ENCODE measurements at places on chromosomes 1 and 21.

DNA sequence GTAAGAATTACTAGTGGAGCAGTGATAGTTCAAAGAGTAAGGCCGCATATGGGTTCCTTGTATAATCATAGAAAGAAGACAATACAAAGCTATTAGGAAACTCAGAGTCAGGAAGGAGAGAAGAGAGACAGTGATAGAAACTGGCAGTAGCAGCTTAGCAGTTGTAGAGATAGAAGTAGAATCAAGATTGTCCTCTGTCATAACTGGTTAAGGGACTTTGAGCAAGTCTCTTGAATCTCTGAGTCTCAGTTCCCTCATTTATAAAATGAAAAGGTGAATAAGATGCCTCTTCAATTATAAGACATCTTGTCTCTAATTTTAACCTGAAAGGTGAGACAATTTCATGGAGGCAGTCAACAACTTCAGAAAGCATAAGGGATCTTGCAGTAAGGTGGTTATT lies 6.5 kb upstream of the RALGPS2 start:
- DNase-seq: no peak

- no peak for DNase-seq
Measured at GRCh38 chr1:201302163-201303152, 19.2 kb downstream of the PKP1 start.

- peak; percentile 48 for DNase-seq
Measured at GRCh38 chr1:23184212-23184934, 15.7 kb upstream of the LUZP1 start.

DNA sequence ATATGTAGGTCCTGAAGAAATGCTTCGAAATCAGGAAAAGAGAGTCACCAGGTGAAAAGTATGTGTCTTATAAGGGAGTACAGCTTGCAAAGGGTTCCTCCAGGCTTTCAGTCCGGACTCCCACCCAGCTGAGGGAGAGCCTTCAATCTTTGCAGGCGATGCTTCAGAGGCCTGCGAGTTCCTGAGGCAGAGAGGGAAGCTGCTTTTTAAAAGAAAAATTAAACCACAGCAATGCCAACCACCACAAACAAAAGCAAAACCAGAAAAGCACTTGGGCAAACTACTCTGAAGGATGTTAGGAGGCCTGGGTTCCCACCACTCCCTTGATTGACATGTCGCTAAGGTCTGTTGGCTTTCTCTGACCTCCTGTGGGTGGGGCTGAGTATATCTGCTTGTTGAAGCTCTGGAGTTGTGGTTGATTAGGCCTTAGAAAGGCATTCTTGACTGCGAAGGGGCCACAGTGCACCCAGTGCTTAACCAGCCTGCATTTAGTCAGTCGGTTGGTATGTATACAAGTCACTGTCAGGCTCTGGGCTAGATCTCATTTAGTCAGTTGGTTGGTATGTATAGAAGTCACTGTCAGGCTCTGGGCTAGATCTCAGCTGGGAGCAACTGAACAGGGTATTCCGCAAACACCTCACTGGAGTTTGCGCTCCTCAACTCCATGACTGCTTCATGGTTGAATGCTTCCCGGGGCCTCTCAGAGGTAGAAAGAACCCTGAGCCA lies 1.2 kb downstream of the NIPAL3 start:
- DNase-seq: peak; percentile 95

DNA sequence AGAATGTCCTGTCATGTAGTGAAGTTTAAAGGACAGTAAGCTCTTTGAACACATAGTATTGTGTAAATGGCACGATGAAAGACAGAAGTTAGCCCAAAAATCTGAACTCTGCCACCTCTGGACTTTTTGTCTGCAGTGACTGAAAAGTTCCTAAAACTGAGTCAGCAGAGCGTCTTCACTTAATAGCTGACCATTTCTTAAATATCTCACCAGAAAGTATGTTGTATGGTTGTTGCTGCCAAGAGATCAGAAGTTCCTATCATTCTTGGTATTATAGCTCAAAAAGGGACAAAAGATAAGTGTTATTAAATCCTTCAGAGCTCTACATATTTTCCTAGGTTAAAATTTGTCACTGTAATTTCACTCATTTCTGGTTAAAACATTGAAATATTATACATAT lies 1003.0 kb downstream of the TTLL7 start:
- DNase-seq: peak; percentile 66

DNA sequence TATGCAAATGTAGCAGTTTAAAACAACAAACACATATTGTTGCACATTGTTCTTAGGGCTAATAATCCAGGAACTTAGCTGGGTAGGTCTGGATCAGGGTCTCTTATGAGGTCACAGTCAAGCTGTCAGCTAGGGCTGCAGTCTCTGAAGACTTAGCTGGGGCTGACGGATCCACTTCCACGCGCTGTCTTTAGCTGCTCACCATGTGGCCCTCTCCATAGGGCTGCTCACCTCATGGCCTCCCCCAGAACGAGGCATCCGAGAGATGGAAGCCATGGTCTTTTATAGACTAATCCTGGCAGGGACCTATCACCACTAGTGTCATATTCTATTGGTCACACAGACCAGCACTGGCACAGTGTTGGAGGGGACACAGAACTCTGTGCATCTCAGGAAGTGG lies 8.7 kb upstream of the OXCT2 start:
- DNase-seq: no peak

- DNase-seq: peak; percentile 85
Measured at GRCh38 chr1:94801919-94802546, 18.1 kb upstream of the SLC44A3 start.

- DNase-seq: peak; percentile 49
Measured at GRCh38 chr1:6727535-6727934, 25.9 kb upstream of the DNAJC11 start.

DNA sequence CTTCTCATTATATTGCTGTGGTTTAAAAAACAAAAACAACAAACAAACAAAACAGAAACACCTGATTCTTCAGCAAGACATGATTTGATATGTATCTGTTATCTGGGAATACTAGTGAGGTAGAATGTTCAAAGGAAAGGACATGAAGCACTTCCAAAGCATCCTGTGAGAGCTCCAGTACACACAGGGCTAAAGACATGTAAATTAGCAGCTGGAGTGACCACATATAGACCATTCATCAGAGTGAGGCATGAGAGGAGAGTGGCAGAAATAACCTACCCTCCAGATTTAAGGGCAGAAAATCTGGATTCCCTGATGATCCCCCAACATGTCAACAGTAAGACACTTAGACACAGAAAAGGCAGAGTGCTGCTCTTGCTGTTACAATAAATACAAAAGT lies 260.5 kb upstream of the CHRM3 start:
- no peak for DNase-seq

DNA sequence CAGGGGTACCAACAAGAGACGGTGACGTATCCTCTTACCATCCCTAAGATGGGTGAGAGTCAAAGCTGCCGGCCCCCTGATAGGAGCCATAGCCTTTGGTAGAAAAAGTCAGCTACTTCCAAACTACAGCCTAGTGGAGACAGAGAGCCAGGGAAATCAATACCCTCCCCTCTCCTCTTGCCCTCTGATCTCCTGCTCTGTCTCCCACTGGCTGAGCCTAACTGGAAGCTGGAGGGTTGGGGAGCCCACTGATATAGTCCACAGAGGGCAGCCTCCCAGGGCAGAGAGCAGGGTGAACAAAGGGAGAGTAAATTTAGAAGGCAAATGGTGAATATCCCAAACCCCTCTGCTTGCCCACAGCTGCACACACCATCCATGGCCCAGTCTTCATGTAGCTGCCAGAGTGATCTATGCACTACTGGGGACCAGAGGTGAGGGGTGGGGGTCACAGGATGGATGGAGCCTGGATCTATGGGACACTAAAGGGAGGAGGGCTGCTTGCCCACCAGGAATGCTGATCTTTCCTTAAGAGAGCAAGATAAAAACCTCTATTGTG lies 80.0 kb downstream of the DHRS3 start:
- DNase-seq: no peak

DNA sequence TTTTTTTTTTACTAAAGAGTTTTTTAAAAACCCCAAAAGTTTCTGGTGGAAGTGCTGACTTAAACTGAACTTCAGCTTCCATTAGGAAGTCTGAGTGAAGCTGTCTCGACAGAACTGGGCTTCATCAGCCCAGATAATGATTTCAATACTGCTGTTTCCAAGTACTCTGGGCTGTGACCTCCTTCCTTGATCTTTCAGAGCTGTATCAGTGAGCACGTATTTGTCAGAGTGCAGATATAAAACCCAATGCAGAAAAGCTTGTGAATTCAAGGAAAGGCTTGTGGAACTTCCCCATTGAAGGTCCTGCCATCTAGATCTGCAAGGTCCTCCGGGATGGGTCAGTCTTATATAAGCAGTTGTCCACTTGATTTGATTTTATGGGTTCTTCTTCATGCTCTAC lies 50.1 kb upstream of the RGS21 start:
- no peak for DNase-seq

GRCh38 chr1:36366091-36366661 lies 19.5 kb downstream of the STK40 start:
- DNase-seq: peak; percentile 84

DNA sequence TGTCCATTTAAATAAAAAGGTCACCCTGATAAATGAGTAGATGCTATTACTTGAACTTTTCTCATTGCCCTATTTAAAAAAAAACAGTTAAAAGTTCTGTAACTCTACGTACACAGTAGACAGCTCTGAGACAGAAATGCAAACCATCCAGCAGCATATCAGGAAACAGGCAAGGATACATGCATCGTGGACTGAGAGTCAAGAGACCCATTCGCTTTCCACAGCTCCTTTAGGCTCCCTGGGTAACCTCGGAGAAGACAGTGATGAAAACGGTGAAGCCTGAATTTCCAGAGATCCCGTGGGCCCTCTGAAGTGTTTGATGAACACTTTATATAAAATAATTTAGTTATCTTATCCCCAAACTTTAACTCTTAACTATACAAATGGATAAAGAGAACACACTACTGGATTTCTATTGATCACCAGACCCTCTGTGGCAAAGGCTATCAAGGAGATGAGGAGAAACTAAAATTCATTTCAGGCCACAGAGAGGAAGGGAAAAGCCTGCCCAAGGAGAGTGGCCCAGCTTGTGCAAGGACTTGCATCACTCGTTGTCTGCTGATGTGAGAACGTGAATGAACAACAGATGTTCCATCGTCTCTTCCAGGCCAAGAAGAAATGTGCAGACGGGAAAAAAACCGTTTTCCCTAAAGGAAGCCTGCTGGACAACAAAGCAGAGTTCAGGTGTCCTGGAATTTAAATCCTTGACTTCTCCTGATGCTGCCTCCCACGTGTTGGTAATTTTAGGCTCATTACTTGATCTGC lies 131.0 kb downstream of the TGFBR3 start:
- DNase-seq: peak; percentile 88

GRCh38 chr1:187266051-187266450 lies 437.3 kb downstream of the PLA2G4A start:
- DNase-seq: no peak

Measured in fibroblast of upper back skin (primary cell).